ENCODE measurements at places on chromosomes 5 and 9.

- no peak for DNase-seq
These were observed 11.8 kb downstream of the RBM18 start for GRCh38 chr9:122252796-122253195.

DNA sequence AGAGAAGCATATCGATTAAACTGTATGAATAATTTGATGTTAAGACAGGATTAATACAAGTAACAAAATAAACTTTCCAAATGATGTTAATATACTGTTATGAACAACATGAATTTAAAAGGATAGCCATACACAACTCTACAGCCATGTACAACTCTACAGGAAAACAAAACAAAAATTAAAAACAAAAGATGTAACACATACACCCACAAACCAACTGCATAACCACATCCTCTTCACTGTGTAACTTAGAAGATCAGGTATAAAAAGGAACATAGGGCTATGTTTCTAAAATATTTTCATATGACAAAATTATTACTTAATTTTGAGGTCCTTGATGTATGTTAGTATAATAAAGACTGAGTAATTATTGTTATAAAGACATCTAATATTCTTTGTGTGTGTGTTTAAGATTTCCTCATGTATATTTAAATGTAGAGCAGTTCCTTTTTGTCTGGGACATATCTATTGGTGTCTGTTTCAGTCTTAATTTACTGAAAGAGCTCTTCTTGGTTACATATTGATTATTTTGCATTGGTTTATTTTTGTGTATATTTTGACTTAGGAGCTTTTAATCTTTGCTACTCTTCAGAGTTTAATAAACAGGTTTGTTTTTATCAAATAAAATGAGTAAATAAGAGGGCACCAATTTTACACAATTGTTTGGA is 966.8 kb upstream of the CTNND2 start:
- no peak for DNase-seq

DNA sequence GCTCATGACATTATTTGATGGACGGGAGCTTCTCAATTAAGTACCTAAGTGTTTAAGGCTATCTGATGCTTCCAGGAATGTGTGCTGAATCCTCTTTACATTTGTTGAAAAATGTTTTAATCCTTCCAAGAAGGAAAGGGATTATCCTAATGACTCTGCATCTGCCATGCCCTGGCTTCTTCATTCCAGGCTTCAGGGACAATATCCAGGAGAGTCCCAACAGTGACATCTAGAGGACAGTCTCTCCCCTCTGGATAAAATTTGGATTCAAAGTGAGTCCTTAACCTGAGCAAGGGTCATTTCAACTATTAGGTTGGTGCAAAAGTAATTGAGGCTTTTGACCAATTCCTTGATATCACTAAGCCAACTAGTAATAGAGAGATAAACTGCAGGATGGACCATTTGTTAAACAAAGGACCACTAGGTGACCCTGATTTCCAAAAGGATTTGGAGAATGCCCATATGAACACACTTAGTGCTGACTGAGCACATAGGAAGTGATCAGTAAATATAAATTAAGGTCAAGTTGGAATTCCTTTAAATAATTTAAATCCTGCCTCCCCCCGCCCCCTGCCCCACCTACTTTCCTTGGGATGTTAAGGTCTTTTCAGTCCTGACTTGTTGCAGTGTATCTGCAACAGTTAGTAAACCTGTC is 19.1 kb downstream of the TNFSF8 start:
- no peak for DNase-seq

DNA sequence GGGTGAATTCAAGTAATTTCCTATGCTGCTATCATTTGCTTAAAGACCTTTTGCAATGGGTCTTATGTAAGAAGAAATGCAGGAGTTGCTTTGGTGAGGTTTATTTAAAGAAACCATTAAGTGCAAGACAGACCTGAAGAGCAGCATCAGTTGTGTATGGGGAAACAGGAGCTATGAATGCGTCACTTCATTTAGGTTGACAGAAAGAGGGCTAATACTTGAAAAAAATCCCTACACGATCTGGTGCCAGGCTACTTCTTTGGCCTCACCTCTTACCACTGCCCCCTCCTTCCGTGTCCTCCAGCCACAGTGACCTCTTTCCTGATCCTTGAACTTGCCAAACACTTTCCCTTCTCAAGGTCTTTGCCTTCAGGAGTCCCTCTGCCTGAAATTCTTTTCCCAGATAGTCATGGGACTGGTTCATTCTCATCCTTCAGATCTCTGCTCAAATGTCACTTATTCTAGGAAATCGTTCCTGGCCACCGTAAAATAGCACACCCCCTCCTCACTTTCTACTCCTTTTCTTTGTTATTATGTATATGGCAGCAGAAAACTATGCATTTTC is 1.4 kb upstream of the JAK2 start:
- DNase-seq: no peak

DNA sequence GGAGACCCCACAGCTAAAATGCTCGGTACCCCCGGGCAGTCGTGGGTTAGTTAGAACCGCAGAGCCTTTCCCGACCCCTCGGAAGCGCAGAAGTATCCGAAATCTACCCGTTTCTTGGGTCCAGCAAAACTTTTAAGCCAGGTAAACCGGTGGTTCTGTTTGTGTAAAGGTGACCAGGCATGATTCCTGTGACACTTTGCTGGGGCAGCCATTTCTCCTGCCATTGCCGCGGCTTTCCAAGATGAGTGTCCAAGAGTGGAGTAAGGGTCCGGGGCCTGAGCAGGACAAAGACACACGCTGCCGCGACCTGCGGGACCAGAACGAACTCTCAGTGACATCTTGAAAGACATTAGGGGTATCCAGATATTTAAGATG is 655 bp downstream of the MARVELD2 start:
- no peak for DNase-seq

GRCh38 chr9:70474413-70474812 is 60.0 kb upstream of the KLF9 start:
- no peak for DNase-seq

- DNase-seq: no peak
These were observed 109.4 kb downstream of the CCDC192 start for GRCh38 chr5:127812570-127812969.

- no peak for DNase-seq
These were observed 18.1 kb upstream of the RNF145 start for GRCh38 chr5:159227452-159227851.

DNA sequence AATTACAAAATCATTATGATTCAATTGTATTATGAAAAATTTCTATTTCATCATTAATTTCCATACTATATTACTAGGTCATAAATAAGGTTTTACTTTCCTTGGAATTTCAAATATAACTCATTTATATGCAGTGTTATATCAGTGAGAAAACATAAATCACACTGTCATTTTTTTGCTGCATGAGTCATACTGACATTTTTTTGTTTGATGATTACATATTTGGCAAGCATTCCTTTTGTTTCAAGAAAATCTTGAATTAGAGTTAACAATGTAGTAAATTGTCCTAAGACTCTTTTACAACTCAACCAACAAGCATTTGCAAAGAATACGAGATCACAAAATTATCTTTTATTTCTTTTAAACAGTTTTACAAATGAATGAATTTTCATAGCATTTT is 298.4 kb upstream of the SEMA6A start:
- no peak for DNase-seq

GRCh38 chr5:172905346-172906140 is 53.7 kb upstream of the RPL26L1 start:
- no peak for DNase-seq

GRCh38 chr9:6757132-6757455 is 679 bp upstream of the KDM4C start:
- DNase-seq: no peak

DNA sequence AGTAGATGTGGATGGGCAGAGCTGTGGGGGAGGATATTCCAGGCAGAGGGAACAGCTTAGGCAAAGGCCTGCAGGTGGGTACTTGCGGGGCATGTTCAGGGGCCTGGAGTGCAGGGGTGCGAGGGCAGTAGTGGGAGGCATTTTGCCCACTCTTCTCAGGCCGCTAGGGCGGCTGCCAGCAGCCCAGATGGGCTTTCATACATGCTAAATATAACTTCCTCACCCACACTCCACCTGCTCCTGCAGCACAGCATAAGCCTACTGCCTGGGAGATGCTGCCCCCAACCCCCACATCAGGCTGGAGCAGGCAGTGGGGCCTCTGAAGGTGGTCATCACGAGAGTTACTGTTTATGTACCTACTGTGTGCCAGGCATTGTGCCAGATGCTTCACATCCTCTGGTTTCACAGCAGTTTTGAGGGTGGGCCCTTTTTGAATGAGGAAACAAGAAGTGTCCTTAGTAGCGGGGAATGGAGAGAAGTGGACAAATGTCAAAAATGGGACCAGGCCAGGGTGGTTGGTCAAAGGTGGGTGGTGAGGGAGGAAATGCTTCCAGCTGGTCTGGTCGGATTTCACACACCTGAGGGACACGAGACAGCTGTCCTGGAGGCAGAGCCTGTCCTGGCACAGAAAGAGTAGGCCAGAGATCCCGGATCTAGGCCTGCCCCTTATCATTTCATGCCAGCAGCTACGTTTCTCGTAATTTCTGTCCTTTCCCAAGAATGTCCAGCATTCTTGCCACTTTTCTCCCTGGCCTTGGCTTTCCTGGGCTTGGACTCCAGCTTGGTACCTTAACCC is 12.1 kb downstream of the RGS14 start:
- DNase-seq: no peak

DNA sequence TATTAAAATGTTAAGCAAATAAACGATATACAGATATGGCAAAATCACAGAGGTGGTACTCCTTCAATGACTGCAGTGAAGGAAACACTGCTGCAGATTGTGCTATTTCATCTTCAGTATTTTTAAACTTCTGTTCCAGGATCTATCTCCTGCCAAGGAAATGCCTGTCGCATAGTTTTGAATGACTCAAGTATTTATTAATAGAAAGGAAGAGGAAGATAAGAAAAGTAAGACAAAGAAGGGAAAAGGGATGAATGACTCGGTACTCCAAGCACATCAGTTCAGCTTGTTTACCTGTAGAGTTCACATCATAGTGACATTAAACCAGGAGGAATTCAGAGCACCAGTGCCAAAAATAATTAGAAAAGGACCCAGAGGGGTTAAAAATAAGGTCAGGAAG is 5.1 kb upstream of the GPX8 start:
- DNase-seq: no peak

DNA sequence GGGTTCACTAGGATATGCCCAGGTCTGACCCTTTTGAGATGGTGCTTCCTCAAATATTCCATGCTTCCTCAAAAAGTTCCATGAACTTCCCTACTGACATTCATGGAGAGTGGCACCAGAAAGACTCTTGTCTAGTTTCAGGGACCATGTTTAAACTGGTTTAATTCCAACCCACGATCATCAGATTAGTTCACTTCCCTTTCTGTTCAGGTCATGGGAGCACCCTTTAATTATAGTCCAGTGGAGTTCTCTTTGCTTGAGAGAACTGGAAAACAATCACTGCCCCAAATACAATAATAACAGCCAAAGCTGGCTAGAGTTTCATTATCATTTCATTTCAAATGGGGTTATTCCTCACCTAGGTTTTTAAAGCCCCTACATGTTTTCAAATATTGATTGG is 9.7 kb upstream of the ERBIN start:
- no peak for DNase-seq

DNA sequence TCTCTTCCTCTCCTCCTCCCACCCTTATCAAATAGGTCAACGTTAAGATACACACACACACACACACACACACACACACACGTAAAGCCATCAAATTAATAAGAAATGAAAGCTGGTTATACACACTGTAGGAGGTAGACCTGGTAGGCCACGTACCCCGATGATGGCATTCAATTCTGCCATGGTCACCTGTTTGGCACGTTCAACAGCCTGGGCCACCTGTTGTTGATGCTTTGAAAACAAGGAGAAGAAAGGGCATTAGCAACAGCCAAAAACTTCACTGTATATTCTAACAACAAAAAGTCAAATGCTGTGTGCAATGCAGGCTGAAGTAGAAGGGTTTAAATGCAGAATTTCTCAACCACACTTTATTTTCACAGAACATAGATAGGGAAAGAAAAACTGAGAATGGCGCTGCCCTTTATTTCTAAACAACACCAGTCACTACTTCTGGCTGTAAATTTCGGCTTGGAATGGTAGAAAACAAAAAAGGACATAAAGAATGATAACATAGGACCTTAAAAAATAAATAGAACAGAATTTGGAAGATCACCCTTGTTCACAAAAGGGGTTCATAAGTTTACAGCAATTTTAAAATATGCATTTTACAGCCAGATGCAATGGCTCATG is 37.2 kb downstream of the TLE1 start:
- DNase-seq: no peak

- peak; percentile 66 for DNase-seq
These were observed at the start of gene MGAT1 for GRCh38 chr5:180802325-180803180. MGAT1 (minus strand) TSS chr5:180802806; CDS start chr5:180792971, 9,835 bp downstream.

GRCh38 chr5:157582731-157583620 is 7.4 kb upstream of the ADAM19 start:
- no peak for DNase-seq

DNA sequence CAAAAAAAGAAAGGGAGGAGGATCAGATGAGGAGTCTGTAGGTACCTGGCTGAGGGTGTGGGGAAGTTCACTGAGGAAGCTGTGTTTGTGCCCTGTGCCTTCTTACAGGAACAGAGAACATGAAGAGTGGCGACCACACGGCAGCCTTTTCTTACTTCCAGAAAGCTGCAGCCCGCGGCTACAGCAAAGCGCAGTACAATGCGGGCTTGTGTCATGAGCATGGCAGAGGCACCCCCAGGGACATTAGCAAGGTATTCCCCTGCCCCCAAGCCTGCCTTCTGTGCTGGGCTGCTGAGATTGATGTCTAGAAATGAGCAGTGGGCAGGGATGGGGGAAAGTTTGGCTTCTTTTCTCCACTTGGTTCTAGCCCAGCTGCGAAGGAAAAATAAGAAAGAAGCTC is 9.5 kb downstream of the DELE1 start:
- DNase-seq: no peak

GRCh38 chr9:94799578-94800264 is 73.2 kb downstream of the AOPEP start:
- DNase-seq: no peak

DNA sequence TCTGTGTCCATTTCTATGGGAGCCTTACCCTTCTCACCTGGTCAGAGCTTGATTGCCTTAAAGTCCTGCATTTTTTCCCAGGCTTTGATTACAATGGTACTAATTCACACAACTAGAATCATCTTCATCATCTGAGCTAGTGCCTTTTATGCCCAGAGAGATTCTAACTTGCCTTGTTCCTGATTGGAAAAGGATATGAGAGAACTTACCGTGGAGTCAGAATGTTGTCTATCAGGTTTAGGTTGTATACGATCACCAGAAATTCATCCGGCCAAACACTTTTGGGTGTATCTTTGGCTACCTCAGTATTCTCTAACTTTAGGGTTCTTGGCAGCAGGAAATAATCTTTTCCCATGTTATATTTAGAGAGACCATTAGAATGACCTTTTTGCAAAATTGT is 71.7 kb downstream of the AOPEP start:
- no peak for DNase-seq

GRCh38 chr5:133244242-133244641 is 192.4 kb downstream of the HSPA4 start:
- DNase-seq: no peak

GRCh38 chr5:172407241-172407691 is 47.1 kb downstream of the SH3PXD2B start:
- DNase-seq: no peak

- DNase-seq: no peak
These were observed 193.3 kb downstream of the LURAP1L start for GRCh38 chr9:12968093-12968492.

GRCh38 chr5:136141561-136141960 is 8.9 kb downstream of the SMAD5 start:
- DNase-seq: no peak
